ENCODE measurements at places on chromosomes 11 and 22. TPM values are rescaled to one million over a fixed set of nuclear protein-coding genes. Genes with fewer than 3 reads are reported as not detected.

NDUFS8 gene
- 150 TPM for total RNA-seq

CDC42EP2 gene
- 69.1 TPM for total RNA-seq

EEF1G gene
- total RNA-seq, result 2,099 TPM

MICAL3 gene
- 10.3 TPM for total RNA-seq

CST6 gene
- total RNA-seq, result not detected

Measured in cardiac atrium fibroblast (primary cell).